NCI-H526 treated with DMSO at 0.1 percent for 48 hours (cell line): ENCODE measurements at places on chromosomes 7 and 10.

DNA sequence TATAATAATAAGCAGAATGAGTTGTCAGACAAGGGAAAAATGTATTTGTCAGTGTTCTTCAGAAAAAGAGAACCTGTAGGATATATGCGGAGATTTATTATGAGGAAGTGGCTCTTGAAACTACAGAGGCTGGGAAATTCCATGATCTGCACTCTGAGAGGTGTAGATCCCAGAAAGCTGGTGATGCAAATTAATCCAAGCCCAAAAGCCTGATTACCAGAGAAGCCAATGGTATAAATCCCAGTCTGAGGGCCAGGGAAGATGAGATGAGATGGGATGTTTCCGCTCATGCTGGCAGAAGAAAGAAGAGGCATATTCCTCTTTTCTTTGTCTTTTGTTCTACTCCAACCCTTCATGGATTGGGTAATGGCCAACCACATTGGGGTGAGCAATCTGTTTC is 732.8 kb upstream of the IGFBP3 start:
- DNase-seq = no peak

- DNase-seq = no peak
Measured at GRCh38 chr10:110967645-110968044, 48.2 kb downstream of the SHOC2 start.

DNA sequence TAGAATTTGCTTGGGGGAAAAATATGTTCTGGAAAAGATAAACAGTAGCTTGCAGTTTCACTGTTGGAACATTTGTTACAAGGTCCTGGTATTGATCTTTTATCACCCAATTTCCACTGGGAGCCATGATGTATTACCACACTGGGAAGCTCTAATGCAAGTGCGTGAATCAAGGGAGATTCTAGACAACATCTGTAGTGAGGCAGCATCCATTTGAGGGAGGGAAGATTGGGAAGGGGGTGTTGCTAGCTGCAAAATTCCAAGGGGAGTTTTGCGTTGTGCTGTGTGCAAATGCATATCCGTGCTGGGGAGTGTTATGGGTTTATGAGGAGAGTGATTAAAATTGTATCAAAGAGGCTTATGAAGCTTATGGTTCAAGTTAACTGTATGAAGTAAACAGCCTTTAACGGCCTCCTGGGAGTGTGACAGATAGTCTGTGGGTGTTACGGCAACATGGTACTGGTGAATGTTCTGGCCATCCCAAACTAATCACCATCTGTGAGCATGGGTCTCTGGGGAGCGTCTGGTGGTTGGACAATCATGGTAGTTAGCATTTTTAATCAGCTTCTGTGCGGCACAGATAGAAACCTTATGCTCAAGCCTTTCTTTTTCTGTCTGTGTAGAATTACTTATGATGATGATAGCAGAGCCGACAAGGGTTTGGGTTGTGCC is 601.9 kb upstream of the GALNT17 start:
- DNase-seq = no peak

- no peak for DNase-seq
Measured at GRCh38 chr7:81776161-81776560, 6.3 kb upstream of the HGF start.

- DNase-seq = no peak
Measured at GRCh38 chr7:4549681-4550080, 132.4 kb upstream of the FOXK1 start.

DNA sequence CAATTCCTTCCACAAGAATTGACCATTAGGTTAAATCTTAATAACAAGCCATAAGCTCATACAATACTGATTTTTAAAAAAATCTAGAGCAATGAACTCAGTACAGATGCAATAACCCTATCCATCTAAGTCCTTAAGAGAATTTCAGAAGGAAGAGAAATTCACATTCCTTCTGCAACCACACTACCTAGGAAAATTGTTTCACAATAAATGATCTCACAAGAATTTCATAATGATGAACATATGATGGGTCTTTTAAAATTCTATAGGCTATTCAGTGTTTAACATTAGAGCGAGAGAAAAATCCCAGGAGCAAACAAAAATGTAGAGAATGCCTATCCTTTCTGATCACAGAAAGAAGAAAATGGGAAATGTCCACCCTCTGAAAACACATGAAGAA is 70.0 kb upstream of the MAGI2 start:
- no peak for DNase-seq

DNA sequence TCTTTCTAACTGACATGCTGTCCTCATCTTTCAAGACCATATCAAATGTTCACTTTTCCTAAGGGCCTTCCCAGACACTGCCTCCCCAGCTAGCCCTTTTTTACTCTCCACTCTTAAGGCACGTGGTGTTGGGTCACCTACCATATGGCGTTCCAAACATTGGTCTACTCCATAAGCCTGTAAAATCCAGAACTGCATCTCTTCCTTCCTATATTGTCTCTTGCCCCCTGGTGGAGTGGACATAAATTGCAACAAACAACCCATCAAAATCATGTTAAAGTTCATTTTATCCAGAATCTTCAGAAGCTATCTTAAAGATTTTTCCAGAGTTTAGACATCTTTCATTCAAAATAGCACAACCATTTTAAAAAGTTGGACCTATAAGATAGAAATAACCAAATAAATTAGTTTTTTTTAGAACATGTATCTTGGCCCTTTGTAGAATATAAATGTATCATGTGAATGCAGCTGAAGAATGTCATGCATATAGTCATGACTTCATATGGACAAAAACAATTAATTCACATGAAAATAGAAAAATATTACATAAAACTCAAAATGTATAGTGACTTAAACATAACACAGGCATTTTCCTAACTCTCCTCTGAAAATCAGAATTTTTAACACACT is 180.6 kb upstream of the CHRM2 start:
- peak; percentile 52 for DNase-seq
